ENCODE measurements at places on chromosomes 12 and 14.

DNA sequence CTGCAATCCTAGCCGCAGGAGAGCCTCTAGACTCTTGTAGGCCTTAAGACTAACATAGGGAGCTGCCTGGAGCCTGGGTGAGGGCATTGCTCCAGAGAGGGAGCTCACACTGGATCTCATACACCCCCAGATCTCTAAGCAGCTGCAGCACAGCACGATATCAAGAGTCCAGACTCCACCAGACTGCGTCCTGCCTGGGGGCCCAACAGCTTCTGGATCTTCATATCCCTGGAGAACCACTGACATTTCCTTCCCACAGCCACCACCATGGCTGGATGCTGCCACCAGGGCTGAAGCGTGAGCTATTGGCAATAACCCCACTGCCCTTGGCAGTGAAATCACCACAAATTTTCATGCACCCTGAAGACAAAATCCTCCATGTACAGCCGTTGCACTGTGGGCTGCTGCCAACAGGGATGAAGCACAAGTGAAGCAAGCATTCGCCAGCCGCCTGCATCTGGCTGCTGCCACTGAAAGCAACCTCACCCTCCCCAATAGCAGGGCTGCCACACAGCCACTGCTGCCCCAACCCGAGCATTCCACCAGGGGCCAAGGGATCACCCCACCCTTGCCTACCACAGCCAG is 28.2 kb downstream of the CACNA2D4 start:
- DNase-seq, result no peak

GRCh38 chr12:98253207-98254037 is 262.0 kb upstream of the TMPO start:
- no peak for DNase-seq

DNA sequence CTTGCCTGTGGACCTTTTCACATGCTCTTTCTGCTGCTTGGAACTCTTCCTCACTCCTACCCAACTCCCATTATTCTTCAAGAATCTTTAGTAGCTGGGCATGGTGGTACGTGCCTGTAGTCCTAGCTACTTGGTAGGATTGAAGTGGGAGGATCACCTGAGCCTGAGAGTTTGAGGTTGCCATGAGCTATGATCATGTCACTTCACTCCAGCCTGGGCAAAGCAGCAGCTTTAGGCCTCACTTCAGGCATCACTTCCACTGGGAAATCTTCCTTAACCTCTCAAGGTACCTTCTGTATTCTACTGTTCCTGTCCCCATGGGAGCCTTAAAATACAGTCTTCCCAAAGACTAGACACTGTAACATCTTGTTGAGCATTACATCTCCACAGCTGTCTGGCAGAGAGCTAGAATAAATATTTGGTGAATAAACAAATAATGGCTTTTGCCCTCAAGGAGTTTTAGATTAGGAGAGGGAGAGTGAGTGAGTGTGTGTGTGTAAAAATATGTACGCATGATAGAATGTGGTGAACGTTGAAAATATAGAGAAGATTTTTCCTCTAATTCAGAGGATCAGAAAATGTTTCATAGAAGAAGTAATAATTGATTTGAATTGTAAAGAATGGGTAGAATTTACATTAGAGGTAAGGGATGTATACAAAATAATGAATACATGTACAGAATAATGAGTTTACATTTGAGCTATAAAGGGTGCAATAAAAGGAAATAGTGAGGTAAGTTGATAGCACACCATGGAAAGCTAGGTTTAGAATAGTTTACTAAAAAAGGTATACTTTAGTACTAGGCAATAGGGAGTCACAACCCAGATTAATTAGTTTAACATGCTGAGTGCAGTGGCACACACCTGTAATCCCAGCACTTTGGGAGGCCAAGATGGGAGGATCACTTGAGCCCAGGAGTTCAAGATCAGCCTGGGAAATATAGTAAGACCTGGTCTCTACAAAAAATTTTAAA is 29.2 kb upstream of the BMAL2 start:
- no peak for DNase-seq

- DNase-seq, result peak; percentile 4
Observed at GRCh38 chr12:70590051-70590450, 47.2 kb downstream of the PTPRB start.

DNA sequence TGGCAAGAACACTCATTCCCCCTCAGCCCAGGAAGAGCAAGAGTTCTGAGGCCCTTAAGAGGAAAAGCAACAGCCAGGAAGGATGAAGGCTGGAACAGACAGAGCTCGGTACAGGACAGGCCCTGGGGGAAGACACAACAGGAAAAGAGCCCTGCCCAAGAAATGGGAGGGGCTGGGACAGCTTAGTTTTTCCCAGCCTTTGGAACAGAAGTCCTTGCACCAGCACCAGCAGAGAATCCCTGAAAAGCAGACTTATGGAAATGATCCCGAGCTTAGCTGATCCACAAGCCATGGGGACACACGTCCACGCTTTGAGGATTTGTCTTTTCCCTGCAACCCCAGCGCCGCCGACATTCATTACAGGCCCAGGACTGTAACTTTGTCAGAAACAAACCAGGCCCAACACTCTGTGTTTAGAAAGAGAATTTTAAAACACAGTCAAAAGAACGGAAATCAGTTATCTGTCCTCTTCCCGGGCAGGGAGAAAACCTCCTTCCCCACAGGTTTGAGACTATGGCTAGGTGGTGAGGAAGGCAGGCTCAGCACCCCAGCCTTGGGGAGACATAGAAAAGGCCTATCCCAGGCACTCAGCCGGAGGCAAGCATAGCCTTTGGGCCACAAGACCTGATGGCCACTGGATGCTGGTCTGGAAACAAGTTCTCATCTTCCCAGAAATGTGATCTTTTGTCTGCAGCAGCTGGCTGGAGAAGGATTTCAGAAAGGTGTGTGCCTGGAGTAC is 4.0 kb upstream of the AVIL start:
- DNase-seq, result no peak
